Tibial nerve (tissue), 4 donors: ENCODE measurements at places on chromosomes 16 and 17. TPM values are rescaled to one million over a fixed set of nuclear protein-coding genes. Genes with fewer than 3 reads are reported as not detected.

TEDC2 gene
- 1.3 TPM for total RNA-seq

- peak overlapping the region; percentile 83 for H3K27ac ChIP-seq
- peaks cover 37% of the 10 kb centered on the region for H3K27me3 ChIP-seq
- H3K36me3 ChIP-seq = no peaks in the 10 kb centered on the region
- H3K4me1 ChIP-seq = no peaks in the 10 kb centered on the region
- no peak overlapping the region for H3K4me3 ChIP-seq
- DNase-seq = no peak
Measured at GRCh38 chr16:67169011-67169451, 1.3 kb upstream of the NOL3 start.

DNA sequence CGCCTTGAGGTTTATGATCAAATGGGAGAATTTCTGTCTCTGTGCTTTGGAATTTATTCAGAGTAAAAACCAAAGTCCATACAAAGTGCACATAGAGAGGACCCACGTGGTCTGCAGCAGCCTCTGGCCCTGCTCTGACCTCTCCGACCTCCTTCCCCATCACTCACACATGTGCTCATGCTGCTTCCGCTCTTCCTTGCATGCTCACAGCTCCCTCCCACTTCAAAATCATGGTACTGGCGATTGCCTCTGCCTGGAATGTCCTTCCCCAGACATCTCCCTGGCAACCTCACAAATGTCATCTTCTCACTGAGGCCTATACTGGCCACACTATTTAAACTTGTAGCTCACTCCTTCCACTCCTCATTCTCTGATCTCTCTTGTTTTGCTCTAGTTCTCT, 418.0 kb downstream of the CA10 start:
- no peaks in the 10 kb centered on the region for H3K4me1 ChIP-seq
- H3K36me3 ChIP-seq = no peaks in the 10 kb centered on the region
- H3K27ac ChIP-seq = no peak overlapping the region
- no peak overlapping the region for H3K4me3 ChIP-seq
- DNase-seq = no peak

GRCh38 chr16:1450218-1450617, 5.9 kb upstream of the CCDC154 start:
- H3K36me3 ChIP-seq = peaks cover 26% of the 10 kb centered on the region
- no peaks in the 10 kb centered on the region for H3K27me3 ChIP-seq
- H3K4me1 ChIP-seq = no peaks in the 10 kb centered on the region
- no peak for DNase-seq
- no peak overlapping the region for H3K4me3 ChIP-seq

DNA sequence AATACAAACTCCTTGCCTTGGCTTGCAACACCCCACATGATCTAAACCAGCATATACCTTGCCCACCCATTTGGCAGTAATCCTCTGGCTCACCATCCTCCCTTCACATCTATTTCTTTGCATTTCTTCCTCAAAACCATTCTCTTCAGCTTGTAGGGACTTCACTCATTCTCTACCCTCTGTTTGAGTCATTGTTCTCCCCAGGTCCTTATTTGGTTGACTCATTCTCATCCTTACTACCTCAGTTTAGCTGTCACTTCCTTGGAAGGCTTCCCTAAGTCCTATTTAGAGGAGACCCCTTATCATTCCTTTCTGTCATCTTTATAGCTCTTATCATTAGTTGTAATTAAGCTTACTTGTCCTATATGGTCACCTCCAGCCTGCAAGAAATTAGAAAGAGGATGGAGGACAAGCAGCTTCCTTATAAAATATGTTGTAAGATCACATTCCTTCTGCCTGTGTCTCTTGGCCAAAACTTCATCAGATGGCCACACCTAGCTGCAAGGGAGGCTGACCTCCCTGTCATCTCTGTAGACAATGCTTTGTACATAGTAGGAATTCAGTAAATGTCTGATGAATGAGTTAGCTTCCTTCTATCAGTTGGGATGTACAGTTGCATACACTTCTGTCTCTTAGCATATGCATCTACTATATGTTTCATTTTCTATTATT, 1.7 kb downstream of the TTC19 start:
- no peaks in the 10 kb centered on the region for H3K36me3 ChIP-seq
- H3K27ac ChIP-seq = no peak overlapping the region
- no peak overlapping the region for H3K4me3 ChIP-seq
- no peaks in the 10 kb centered on the region for H3K27me3 ChIP-seq
- H3K4me1 ChIP-seq = no peaks in the 10 kb centered on the region
